ENCODE measurements at places on chromosomes 12 and 14.
A peak's percentile ranks its signal among the peaks of the same experiment; 100 is the strongest.

DNA sequence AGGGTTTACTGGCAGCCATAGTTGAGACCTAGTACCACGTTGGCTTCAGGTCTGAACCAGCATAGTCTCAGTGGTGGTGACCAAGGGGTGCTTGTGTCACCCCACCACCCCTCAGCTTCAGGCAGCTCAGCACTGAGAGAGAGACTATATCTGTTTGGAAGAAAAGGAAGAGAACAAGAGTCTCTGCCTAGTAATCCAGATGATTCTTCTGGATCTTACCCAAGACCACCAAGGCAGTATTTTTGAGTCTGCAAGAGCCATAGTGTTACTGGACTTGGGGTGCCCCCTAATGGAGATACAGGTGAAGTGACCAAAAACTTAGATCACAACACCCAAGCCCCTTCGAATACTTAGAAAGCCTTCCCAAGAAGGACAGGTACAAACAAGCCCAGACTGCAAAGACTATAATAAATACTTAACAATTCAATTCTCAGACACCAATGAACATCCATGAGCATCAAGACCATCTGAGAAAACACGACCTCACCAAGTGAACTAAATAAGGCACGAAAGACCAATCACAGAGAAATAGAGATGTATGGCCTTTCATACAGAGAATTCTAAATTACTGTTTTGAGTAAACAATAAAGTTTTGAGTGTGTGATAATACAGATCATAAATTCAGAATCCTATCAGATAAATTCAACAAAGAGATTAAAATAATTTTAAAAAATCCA lies 107.0 kb downstream of the HELB start:
- DNase-seq, result peak; percentile 77

GRCh38 chr14:105448706-105449111 lies 25.9 kb upstream of the CRIP2 start:
- DNase-seq, result peak; percentile 27

DNA sequence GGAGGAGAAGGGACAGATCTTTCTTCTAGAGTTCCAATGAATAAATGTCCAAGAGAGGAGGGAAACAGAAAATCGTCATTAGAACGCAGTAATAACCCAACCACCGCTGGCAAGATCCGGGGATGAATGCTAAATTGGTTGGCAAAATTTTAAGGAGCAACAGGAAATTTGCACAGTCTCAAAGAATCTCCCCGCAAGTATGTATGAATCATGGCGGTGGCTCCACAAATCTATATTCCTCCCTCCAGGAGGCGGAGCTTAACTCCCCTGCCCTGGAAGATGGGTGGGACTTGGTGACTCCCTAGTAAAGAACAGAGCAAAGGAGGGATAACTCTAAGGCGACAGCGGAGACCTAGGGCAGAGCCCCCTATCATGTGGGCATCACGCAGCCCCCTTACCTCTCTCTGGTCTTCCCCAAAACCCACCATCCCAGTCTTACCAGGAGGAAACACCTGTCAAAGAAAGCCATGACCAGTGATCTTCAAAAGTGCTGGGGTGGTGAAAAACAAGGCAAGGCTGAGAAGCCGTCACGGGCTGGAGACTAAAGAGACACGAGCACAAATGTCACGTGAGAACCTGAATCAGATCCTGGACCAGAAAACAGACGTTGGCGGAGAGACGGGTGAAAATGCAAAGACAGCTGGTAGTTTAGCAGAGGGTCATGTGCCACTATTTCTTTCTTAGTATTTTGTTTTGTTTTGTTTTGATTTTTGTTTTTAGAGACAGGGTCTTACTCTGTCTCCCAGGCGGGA lies 125.8 kb downstream of the NCOR2 start:
- DNase-seq, result peak; percentile 92

DNA sequence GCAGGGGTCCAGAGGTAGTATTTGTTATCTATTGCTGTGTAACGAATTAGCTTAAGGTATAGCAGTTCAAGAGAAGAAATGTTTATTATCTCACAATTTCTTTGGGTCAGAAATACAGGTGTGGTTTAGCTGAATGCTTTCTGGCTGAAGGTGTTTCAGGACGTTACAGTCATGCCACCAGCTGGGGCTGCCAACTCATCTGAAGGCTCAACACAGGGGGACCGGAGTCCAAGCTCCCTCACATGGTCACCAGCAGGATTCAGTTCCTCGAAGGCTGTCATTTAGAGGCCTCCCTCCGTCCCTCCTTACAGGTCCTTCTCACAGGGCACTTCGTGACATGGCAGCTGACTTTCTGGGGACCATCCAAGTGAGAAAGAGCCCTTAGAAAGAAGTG lies 37.5 kb upstream of the SINHCAF start:
- no peak for DNase-seq

GRCh38 chr12:111758120-111758561 lies 8.6 kb upstream of the ALDH2 start:
- no peak for DNase-seq

GRCh38 chr12:23186950-23187349 lies 562.0 kb downstream of the ETNK1 start:
- no peak for DNase-seq

DNA sequence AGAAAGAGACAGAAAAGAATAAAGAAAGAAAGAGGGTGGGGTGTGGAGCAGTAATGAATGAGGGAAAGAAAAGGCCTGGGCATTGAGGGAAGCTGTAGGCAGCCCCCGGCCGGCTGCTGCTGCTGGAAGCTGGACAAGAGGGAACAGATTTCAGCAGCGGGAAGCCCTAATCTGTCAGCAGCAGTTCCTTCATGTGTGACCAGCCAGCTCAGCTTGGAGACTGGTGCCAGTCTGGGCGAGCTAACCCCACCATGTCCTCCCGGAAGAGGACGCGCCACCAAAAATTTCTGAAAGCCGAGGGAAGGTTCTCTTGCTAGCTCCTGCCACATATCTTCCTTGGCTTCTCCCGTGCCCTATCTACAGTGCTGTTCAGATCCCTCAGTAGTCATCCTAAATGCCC lies 236.8 kb downstream of the GRIN2B start:
- DNase-seq, result no peak

DNA sequence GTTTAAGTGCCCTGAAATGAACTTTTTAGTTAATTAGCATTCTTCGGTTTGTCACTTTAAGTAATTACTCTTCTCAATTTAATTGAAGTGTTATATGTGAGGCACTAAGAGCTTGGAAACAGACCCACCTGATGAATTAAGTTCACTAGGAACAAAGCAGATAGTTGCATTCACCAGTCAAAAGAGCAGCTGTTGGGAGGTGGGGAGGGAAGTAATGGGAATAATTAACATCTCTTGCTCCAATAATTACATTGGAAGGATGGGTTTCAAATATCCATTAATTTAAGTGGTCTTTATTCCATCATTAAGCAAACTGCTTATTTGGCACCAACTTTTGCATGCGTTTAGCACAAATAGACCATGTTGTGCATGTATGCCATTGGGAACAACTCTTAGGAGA lies 667.2 kb downstream of the GALC start:
- DNase-seq, result no peak

GRCh38 chr14:67370830-67371229 lies 10.7 kb downstream of the EIF2S1 start:
- peak; percentile 27 for DNase-seq

GRCh38 chr12:73136386-73136785 lies 864.2 kb downstream of the TRHDE start:
- DNase-seq, result no peak

GRCh38 chr14:76887191-76887590 lies 61.0 kb downstream of the LRRC74A start:
- no peak for DNase-seq

DNA sequence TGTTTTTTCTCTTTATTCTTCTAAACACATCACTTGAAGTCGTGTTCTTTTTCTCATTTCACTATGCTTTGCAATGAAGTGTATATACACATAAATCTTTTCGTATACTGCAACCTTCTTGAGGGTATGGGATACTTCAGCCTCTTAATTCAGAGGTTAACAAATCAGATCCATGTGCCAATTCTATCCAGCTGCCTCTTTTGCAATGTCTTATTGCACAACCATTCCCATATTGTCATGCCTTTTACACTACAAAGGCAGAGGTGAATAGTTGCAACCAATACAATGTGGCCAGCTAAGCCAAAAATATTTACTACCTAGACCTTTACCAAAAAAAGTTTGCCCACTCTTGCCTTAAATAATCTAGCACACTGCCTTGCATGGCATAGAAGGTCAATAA lies 224.5 kb upstream of the FOXG1 start:
- peak; percentile 8 for DNase-seq

DNA sequence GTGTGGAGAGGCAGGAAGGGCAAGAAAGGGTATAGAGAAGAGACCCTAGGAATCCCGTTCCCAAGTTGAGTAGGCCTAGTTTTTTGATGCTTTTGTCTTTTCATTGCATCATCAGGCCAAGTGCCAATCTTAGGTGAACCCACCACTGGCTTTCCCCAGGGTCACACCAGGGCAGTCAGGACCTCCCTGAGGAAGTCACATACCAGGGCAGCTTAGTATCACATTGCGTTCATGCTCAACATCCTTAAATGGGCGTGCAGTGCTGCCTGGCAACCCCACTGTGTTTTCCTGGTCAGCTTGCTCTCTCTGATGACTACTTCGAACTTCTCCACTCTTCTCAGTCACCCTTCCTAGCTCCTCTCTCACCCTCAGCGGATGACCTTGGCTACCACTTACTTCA lies 9.0 kb downstream of the ASIC1 start:
- DNase-seq, result peak; percentile 89

- DNase-seq, result no peak
These were observed 86.3 kb upstream of the USP44 start for GRCh38 chr12:95637471-95638155.

DNA sequence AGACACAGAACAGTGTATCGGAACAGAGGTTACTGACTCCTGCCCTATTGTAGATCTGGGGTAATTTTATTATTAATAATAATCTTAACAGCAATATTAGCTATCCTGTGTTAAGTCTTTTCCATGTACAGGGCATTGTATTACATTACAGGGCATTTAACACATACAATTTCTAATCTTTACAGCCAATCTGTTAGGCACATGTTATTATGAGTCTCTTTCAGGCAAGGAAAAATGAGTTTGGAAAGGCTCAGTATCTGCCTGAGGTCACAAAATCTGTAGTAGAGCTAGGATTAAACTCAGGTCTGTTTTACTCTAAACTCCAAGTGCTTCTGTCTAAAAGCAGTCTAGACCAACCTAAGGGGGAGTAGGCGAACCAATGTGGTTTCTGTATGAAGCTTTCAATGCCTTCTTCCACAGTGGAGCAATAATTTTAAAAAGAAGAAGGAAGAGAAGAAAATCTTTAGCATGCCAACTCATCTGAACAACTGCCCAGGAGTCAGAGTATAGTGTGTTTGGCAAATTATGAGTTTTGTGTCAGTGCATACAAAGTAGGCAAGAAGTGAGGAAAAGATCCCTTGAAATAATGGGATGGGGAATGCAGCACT lies 192.6 kb downstream of the CHST11 start:
- no peak for DNase-seq

- DNase-seq, result no peak
These were observed 225.2 kb upstream of the BTG1 start for GRCh38 chr12:92370828-92371227.

DNA sequence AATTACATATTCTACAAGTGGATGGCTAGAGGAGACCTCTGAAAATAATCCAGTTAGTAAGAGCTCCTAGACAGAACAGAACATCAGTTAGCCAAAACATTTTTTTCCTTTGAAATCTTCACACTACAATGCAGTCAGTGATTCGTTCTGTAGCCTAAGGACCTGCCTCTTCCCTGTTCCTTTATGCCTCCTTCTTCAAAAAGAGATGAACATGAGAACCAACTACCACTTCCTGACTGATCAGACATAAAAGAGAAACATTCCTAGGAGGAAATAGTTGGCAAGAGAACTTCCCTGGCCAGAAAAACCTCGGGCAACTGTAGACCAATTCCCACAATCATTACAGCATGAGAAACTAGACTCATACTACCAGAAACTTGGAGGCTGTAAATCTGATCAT lies 29.4 kb downstream of the ITPR2 start:
- DNase-seq, result peak; percentile 68

GRCh38 chr14:61527325-61528100 lies 167.8 kb upstream of the HIF1A start:
- DNase-seq, result peak; percentile 93

GRCh38 chr14:89466484-89466883 lies 49.5 kb upstream of the FOXN3 start:
- DNase-seq, result no peak

DNA sequence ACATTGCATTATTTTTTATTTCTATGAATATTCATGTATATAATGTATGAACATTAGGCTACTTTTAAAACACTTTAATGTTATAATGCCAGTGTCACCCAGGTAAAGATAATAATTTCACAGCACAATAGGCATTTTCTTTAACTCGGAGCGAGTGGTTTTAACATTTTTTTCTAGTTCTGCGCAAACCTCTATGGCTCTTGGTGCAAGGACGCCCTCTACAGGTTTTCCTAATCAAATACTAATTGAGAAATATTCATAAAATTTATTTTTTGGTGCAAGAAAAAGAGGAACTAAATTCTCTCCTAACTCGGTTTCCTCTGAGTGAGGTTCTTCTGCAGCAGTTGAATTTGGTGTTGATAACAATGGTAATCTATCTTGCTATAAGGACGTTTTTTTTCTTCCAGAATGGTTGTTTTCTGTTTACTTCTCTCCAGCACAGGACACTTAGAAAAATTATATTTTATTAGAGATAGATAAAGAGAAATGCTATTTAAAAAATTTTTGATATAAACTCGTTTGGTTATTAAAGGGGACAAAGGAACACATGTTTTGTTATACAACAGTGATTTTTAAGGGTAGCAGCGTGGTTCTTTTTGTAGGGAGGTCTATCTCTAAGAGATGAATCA lies 2.4 kb upstream of the WIF1 start:
- peak; percentile 31 for DNase-seq

GRCh38 chr14:32354716-32355115 lies 25.6 kb downstream of the AKAP6 start:
- DNase-seq, result no peak

DNA sequence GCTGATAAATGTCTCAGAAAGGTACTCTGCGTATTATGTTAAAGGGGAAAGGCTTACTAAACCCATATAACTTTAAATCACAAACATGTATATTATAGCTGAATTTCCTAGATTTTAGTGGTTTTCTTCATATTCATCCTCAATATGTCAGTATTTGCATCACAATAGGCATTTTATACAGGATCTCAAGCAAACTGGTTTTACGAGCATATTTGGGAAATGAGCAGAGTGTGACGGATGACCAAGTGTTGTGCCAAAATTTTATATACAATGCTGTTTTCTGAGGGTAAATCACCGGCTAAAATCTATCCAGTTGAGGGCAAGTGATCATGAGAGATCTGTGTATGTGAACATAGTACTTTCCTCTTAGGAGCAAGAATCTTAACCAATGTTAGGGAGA lies 8.4 kb downstream of the CPM start:
- no peak for DNase-seq

All from amniotic epithelial cell (primary cell).